ENCODE measurements at places on chromosomes 16 and 17.
A peak's percentile ranks its signal among the peaks of the same experiment; 100 is the strongest.

- DNase-seq, result no peak
- peaks cover 40% of the 10 kb centered on the region for H3K36me3 ChIP-seq
- H3K27ac ChIP-seq, result peak overlapping the region; percentile 67
- H3K4me3 ChIP-seq, result no peak overlapping the region
Measured at GRCh38 chr17:47621293-47622179, 28.2 kb upstream of the KPNB1 start.

DNA sequence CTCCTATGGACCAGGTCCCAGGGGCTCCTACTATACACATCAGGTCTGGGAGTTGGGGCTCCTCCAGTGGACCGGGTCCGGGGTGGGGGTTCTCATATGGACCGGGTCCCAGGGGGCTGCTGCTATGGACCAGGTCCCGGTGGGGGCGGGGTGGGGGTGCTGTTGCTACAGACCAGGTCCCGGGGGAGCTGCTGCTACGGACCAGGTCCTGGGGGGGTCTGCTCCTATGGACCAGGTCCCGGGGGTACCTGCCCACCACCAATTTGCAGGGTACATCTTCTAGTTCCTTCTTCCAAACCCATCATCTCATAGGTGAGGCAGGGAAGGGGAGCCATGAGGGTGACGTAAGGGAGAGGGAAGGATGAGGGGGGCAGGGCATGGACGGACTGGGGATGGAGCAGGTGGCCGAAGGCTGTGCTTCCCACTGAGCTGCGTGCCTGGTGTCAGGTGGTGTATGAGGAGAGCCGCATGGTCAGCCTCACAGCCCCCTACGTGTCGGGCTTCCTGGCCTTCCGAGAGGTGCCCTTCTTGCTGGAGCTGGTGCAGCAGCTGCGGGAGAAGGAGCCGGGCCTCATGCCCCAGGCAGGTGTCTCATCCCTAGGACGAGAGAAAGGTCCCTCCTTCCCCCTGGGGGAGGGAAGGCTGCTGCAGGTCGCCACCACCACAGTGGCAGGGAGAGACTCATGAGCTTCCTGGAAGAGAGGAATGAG, 6.6 kb downstream of the ENDOV start:
- no peak overlapping the region for H3K27ac ChIP-seq
- H3K27me3 ChIP-seq, result peaks cover 3% of the 10 kb centered on the region
- H3K36me3 ChIP-seq, result peaks cover 9% of the 10 kb centered on the region
- H3K4me3 ChIP-seq, result no peak overlapping the region
- H3K4me1 ChIP-seq, result peaks cover 18% of the 10 kb centered on the region

GRCh38 chr17:7079581-7080455, at the start of gene CLEC10A:
TSS of gene CLEC10A (minus strand) at chr17:7080251. CDS start at chr17:7078812, 1,439 bp downstream.
- peaks cover 31% of the 10 kb centered on the region for H3K4me1 ChIP-seq
- H3K36me3 ChIP-seq, result no peaks in the 10 kb centered on the region
- H3K27me3 ChIP-seq, result peaks cover 9% of the 10 kb centered on the region

GRCh38 chr17:40062329-40063186, at the start of gene THRA:
TSS of gene THRA (plus strand) at chr17:40062965. CDS start at chr17:40074489, 11,524 bp downstream.
- H3K4me3 ChIP-seq, result peak within 1 kb of the TSS; percentile 82
- peak within 1 kb of the TSS; percentile 78 for H3K27ac ChIP-seq

GRCh38 chr17:76356803-76357456, 3.2 kb upstream of the PRPSAP1 start:
- H3K4me1 ChIP-seq, result peaks cover 20% of the 10 kb centered on the region
- no peak for DNase-seq
- H3K36me3 ChIP-seq, result no peaks in the 10 kb centered on the region
- no peak overlapping the region for H3K27ac ChIP-seq
- no peak overlapping the region for H3K4me3 ChIP-seq

Data from activated naive CD8-positive, alpha-beta T cell treated with anti-CD3 and anti-CD28 coated beads, Interleukin-2, amount 50 U/mL, for 24 hours (primary cell).